ENCODE measurements at places on chromosomes 3 and 15. TPM values are rescaled to one million over a fixed set of nuclear protein-coding genes. Genes with fewer than 3 reads are reported as not detected.

- H3K27ac ChIP-seq: no peak overlapping the region
- H3K27me3 ChIP-seq: no peaks in the 10 kb centered on the region
- DNase-seq: no peak
- no peak overlapping the region for H3K4me3 ChIP-seq
- no peaks in the 10 kb centered on the region for H3K36me3 ChIP-seq
Observed at GRCh38 chr3:166877971-166878370, 502.1 kb downstream of the ZBBX start.

GRCh38 chr15:93974804-93975481 lies 256.4 kb upstream of the MCTP2 start:
- H3K4me1 ChIP-seq: no peaks in the 10 kb centered on the region
- H3K36me3 ChIP-seq: no peaks in the 10 kb centered on the region
- no peak overlapping the region for H3K4me3 ChIP-seq
- DNase-seq: peak; percentile 81
- H3K27ac ChIP-seq: no peak overlapping the region

DNA sequence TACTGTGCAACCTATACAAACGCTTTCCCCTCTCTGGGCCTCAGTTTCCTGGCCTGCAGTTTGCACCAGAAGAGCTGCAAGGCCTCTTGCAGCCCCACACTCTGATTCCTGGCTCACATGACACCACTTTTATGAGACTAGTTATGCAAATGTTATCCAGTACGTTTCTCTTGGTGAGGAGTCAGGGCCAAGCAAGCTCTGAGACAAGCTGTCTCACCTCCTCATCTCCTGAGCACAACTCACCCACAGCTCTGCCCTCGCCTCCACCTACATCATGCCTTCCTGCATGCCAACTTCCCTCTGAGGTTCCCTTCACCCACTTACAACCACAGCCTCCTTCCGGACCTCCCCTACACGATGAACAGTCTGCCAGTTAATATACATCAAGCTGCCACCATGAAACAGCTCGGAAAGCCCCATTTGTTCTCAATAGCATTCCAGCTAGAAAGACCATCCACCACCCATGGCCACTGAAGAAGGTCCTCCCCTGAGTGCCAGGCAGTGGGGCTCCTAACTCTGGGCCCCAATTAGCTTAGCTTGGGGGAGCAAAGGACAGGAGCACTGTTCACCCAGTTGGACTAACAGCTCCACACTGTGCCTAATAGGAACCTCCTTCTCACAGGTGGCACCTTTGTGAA lies 25.0 kb downstream of the CRYGS start:
- no peaks in the 10 kb centered on the region for H3K36me3 ChIP-seq
- H3K4me1 ChIP-seq: no peaks in the 10 kb centered on the region
- H3K4me3 ChIP-seq: no peak overlapping the region
- no peak overlapping the region for H3K27ac ChIP-seq
- no peak for DNase-seq
- H3K27me3 ChIP-seq: no peaks in the 10 kb centered on the region

SEMA3F gene
- polyA plus RNA-seq: 16.8 TPM

CEP70 gene
- polyA plus RNA-seq: 11.6 TPM

ZCWPW2 gene
- polyA plus RNA-seq: 1.8 TPM

NR2E3 gene
- 0.36 TPM for polyA plus RNA-seq

All from hepatocyte (in vitro differentiated cells).